ENCODE measurements at places on chromosomes 12 and 14.

DNA sequence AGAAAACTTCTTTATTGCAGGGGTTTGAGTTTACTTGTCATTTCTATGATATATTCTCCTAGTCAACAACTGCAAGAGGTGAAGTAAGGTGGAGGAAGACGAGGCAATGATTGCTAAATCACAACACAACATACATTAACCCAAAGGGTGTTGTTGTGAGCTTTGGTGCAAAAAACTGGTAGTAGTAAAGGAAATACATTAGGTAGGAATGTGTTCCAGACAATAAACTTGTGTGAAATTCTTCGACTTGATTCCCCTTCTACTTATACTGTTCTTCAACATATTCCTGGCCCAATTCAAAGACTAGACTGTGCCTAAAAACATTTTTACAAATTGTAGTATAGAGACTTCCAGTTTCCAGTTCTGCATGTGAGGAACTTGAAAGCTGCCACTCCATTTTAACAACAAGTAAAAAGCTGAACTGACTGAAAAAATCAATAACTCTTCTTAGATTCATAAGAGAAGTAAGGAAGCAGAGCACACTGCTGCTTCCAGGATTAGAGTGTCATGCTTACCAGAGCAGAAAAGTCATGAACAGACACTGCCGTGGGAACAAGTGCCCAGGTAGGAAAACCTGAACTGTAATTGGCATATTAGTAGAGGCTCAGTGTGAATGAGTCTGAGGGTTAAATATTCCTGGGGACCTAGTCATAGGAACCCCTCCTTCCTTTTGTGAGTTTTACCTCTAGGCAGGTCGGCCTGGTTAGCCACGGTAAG, 22.2 kb downstream of the COX8C start:
- no peak for DNase-seq

DNA sequence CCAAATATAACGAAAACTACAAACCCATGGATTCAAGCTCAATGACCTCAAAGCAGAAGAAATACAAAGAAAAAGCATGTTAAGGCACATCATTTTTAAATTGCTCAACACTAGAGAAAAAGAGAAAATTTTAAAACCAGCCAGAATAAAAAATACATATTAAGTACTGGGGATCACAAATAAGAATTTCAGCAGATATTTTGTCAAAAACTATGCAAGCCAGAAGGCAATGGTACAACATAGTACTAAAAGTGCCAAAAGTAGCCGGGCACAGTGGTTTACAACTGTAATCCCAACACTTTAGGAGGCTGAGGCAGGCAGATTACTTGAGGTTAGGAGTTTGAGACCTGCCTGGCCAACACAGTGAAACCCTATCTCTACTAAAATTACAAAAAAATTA, 10.2 kb downstream of the SGPP1 start:
- no peak for DNase-seq

- no peak for DNase-seq
Measured at GRCh38 chr14:100894416-100894815, 9.1 kb downstream of the RTL1 start.

DNA sequence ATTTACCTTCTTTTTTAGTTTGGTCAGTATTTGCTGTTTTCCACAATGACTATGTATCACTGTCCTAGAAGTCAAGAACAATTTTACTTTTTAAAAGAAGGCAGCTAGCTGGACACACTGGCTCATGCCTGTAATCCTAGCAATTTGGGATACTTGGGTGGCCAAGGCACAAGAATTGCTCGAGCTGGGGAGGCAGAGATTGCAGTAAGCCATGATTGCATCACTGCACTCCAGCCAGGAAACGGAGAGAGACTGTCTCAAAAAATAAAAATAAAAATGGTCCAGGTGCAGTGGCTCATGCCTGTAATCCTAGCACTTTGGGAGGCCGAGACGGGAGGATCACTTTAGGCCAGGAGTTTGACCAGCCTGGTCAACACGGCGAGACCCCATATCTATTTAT, 28.3 kb downstream of the MDM1 start:
- DNase-seq, result peak; percentile 35

DNA sequence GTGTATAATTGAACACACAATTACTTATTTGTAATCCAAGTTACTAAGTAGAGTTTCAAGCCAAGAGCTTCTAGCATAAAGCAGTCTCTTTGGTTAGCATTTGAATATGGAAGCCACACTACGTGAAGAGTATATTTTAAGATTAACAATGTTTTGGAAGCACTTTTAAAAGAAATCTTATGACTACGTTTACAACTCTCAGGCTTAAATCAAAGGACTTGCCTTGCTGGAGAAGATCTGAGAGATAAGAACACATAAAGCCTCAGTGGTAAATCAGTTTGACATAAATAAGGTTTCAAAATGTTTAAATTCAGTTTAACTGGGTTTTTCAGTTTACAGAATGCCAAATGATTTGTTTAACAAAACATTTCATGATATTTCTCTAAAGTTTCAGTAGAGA, 161.9 kb upstream of the PDE3A start:
- no peak for DNase-seq

DNA sequence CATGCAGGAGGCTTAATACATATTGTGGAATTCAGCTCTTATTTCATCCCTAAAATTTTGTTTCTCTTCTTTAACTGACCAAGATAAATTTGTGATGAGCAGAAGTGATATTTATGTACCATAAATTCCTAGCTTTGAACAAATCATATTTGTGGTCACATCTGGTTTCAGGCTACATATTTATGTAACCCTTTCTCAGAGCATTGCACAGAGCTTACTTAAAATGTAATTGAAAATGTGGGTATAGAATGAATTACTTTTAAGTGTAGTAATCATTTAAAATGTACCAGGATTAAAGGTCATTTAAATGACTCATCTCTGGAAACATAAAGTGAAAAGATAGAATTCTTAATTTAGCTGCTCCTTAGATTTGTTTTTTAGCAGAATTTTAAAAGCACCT, 129.9 kb upstream of the FRMD6 start:
- no peak for DNase-seq

DNA sequence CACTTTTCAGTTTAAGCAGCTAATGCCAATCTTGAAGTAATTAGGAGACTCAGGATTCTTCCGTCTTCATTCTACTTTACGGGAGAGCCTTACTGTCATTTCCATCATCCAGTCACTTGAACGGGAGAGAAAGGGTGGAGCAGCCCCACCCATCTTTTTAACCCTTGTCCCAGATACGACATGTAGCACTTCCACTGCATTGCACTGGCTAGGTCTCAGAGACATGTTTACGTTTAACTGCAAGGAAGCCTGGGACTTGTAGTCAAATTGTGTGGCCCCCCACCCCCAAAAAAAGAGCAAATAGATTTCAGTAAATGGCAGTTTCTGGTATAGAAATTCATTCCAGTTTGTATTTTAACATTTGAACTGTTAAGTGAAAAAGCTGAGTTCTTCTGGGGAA, 46.1 kb upstream of the SYT1 start:
- DNase-seq, result no peak

DNA sequence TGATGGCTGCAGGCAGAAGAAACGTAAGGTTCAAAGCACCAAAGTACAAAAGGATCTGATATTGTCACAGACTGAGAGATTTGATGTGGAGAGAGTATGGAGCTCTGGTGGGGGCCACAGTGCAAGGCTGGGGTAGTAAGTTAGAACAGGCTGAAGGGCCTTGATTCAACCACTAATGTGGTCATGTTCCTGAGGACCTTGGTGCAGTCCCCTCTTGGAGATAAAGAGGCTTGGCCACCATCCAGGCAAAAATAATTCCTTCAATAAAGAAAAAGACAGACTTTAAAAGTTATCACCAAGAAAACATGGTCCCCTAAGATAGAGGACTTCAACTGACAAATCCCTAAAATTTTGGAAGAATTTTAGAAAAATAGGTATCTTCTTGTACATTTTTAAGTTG, 17.4 kb downstream of the CAPZA3 start:
- DNase-seq, result no peak

GRCh38 chr12:69059465-69060457, 126.8 kb upstream of the CPM start:
- no peak for DNase-seq

GRCh38 chr12:30753751-30754382, 884 bp downstream of the CAPRIN2 start:
- no peak for DNase-seq

DNA sequence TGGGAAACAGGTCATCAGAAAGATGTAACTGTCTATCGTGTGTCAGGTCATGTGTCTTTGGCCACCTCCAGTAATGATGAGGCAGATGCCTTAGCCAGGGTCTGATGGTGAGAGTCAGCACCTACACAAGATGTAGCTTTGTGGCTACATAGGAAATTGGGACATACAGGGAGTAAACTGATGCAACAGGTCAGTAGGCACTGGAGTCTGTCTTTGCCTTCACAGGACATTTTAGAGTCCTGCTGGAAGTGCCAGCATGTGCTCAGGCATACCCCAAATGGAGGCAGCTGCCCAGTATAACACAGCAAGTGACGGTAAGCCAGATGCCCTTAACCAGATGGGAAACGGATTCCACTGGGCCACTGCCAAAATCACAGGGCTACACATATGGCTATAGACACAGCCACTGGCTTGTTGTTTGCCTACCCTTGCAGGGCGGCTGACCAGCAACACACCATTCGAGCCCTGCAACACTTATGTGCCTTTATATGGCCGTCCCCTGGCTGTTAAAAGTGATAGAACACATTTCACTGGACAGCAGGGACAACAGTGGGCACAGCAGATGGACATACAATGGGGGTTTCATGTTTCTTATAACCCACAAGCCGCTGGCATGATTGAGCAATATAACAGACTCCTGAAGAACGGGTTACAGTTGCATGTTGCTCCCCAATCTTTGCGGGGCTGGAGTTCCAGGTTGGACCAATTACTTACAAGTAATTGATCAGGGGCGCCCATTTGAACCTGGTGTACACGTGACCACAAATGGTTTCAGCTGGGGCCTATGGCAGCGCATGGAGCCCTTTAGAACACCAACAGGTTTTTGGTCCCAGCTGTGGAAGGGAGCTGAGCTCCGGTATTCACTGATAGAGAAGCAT, 12.9 kb upstream of the RNASE12 start:
- no peak for DNase-seq

DNA sequence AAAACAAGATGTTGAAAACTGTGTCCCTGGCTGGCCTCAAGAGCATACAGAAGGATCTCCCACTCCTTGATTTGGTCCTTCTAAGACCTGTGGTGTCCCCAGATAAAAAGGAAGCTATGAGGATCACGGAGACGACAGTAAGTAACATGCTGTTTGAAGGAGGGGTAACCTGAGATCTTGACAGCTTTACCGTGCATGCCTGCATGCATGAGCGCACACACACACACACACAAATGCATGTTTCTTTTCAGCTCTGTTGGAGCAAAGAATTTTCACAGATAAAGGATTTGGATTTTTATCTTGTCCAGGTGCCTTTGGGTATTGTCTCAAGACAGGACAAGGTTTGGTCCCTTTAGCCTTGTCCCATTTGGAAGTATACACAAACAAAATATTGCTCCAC, 411.6 kb upstream of the CCDC196 start:
- DNase-seq, result no peak

DNA sequence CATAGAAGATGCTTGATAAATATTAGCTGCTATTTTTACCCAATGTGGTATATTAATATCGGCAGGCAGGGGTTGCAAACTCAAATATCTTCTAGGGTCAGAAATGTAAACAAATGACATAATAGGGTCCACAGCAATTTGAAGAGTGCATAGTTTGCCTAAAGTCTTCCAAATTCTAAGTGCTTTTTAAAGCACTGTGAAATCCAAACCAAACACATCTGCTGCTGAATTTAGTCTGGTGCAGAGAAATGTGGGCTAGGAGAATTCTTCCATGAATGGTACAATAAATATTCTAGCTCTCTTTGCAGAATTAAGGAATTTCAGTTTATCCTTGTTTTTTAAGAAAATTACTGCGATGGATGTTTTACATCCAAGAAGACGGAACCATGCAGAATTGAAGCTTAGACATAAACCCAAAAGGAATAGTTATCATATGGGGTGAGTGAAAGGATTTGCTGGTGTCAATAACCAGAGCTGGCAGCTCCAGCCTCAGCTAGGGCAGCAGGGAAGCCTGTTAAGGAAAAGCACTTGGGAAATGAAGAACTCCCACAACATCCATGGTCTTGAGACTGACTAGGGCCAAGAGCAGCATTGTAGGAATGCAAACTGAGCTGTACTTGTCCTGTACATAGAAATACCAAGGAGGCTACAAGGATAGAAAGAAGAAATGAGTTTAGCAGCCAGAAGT, 65.5 kb downstream of the PTPRR start:
- DNase-seq, result no peak

- DNase-seq, result peak; percentile 31
Measured at GRCh38 chr14:104295681-104296387, 157.4 kb downstream of the KIF26A start.

GRCh38 chr12:102314821-102315220, 117.2 kb upstream of the PMCH start:
- DNase-seq, result no peak

DNA sequence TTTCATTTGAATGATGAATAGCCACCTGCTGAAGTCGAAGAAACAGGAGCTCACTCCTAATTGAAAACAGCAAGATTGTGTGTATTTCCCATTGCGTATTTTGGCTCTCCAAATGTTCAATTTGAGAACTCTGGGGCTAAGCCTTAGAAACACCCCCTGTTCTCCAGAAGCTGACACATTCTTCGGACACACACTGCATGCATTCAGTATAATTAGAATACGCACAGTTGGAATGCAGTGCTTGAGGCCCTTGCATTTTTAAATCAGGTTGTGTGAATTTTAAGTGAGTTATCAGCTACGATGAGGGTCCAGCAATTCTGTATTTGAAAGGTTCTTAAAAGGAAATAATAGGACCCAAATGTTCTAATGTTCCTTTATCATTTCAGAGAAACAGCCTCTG, 103.8 kb downstream of the PRKD1 start:
- no peak for DNase-seq

DNA sequence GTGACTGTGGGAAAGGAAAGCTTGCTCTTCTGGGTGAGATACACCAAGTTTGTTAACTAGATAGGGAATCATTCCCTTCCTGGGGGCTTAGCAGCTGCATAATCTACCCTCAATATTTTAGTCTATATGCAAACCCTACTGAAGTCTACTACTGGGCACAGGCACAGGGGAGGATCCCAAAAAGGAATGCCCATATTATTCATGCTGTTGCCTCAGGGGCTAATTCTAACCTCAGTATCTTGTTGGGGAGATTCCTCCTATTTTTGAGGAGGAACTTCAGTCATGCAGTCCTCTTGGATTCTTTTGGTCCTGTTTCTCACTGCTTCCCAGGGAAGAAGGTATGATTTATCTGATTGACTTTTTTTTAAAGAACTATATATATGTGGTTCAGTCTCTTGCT, 58.9 kb upstream of the ANKS1B start:
- no peak for DNase-seq

DNA sequence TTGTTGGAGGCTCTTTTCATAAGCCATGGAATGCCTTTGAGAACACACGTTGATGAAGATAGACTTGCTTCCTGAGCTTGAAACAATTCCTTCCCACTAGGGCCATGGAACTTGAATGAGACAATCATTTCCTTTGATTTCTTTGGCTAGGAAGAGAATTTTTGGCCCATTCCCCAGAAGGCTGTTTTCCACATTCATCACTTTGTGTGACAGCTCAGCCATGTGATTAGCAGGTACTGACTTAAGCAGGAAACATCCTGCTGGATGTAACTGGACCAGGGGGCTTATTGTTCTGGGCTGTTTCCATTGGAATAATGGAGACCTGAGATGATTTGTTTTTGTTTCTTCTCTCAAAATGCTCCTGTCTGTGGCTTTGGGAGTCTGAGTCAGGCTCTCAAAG, 469.8 kb upstream of the SEL1L start:
- no peak for DNase-seq
